ENCODE measurements at places on chromosomes 13 and 19.

DNA sequence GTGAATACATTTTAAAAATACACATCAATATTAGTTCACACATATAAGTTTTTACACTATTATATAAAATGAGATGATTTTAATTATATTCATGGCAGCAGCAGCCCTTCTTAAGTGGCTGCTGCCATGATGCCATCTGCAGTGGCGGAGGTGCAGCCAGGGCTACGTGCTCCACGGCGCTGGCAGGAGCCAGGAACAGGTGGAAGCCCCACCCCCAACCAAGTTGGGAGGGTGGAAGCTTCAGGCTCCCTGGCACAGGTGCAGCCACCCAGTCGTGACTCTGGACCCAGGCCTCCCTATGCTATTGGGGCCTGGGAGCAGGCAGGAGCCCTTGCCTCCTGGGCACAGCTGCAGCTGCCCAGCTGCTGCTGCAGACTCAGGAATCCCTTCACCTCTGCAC, 646.9 kb upstream of the PCDH9 start:
- DNase-seq = no peak

DNA sequence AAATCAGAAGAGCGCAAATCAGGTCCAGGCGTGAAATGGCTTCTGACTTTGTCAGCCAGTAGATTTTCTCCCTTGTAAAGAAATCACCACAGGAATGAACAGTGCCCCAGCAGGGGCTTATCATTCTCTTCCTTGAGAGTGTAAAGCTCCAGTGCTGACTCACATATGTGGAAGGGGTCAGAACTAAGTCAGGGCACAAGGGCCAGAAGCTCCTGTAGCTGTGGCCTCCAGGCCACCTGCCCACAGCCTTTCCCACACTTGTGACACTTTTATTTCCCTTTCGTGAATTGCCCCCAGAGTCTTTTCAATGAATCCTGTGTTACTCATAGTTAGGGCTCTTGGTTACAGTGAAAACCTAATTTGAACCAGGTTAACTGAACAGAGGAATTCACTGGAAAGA, 99.6 kb downstream of the SUCLA2 start:
- no peak for DNase-seq

DNA sequence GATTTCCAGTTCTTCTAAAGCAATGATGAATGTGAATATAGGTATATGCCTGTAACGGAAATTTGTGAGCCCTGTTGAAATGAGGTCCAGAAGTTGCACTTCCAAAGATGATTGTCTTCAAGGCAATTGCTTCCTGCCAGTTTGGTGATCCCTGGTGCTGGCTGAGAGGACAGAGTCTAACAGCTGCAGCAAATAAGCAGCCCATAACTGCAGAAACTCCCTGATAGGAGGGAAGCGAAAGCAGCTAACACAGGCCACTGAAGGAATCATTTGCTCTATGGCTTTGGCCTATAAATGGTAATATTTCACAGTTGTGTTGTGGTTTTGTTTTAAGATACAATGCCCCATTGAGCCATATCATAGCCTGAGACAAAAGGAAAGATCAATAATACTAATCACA, 451.5 kb upstream of the MIR17HG start:
- DNase-seq = no peak

GRCh38 chr19:33273881-33274662, 28.3 kb downstream of the CEBPA start:
- no peak for DNase-seq

DNA sequence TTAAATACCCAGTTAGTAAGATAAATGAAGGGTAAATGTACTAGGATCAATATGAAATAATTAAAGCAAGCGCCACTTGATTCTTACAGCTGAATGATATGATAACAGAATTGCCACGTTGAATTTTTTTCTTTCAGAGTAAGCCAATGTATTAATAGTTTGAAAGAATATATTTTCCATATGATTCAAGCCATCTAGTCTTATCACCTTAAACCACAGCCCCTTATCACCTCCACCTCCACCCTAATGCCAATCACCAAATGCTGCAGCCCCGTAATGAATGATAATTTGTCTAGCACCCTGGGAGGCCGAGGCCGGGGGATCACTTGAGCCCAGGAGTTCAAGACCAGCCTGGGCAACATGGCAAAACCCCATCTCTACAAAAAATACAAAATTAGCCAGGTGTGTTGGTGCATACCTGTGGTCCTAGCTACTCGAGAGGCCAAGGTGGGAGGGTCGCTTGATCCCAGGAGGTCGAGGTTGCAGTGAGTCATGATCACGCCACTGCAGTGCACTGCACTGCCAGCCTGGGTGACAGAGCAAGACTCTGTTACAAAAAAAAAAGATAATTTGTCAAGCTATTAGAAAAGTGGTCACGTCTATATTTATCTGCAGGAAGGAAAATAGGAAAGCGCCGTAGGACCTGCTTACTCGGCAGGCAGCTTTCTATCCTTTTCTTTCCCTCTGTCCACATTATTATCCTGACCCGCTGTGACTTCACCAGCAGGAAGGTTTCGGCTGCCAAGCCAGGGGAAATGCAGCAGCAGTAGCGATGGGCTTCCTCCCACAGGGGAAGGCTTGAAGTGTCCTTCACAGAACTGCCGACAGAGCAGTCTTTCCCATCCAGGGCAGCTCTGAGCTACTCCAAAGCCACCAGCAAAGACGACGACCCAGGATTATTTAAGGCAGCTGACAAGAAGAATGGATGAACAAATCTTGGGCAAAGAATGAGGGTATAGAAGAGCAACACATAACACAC, 19.7 kb upstream of the CLN5 start:
- no peak for DNase-seq

DNA sequence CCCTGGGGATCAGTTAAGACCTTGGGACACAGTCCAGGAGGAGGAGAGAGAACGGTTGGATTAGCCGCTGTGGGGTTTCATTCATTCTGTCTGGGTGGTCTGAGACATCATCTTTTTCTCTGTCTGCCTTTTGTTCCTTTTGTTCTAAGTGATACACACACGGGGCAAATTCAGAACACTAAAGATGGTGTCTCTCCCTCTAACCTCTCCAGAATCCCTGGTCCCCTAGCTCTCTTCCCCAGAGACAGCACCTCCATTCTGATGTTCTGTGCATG, 5.0 kb downstream of the BICRA start:
- no peak for DNase-seq

GRCh38 chr13:114115796-114116195, 16.6 kb downstream of the RASA3 start:
- DNase-seq = no peak

DNA sequence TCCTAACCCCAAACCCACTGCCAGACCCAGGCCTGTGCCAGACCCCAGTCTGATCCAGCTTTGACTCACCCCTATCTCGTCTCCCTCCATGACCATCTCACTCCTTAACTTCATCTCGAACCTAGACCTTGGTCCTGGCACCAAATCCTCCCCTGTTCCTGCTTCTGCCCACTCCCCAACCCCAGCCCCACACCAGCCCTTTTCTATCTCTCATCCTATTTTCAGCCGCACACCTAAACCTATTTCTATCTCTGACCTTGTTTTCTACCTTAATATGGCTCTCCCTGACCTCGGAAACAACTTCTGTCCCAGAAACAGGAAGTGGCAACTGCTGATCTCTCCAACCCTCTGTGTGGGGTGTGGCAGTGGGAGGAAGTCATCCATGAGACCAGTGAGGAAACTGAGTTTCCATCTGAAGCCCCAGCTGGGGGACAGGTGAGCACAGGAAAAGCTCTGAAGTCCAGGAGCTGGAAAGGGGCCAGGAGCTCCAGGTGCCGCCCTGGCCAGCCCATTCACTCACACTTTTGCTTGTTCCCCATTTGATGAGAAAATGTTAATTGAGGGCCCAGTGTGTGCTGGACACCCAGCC, 13.7 kb downstream of the PTH2 start:
- DNase-seq = no peak

- no peak for DNase-seq
Measured at GRCh38 chr13:22592515-22592914, 588.3 kb upstream of the SGCG start.

DNA sequence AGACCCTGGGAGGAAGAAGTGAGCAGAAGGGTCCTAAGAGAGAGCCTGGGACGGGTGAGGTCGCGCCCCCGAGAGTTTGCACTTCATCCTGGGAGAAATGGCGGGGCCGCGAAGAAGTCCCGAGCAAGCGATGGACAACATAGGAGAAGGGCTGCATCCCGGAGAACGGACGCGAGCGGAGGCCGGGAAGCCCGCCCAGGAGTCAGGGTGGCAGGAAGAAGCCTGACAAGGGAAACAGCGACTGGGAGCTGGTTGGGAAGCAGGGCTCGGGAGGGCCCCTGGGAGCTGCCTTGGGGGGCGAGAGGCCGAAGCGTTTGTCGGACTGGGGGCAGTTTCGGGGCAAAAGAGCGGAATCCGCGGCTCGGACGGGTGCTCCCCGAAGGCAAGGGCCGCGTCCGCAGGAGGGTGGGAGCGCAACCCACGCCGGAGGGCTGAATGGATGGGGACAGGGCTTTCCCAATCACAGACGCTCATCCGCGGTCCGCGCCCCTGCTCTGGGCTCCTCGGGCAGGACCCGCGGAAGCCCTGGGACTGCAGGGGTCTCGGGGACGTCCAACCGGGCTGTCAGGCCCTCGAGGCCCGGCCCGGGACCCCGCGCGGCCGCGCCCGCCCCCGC, 469 bp downstream of the ABHD17A start:
- no peak for DNase-seq

GRCh38 chr19:46016426-46017094, 6.3 kb downstream of the PGLYRP1 start:
- peak; percentile 84 for DNase-seq

GRCh38 chr19:54422136-54422535, 6.9 kb downstream of the TTYH1 start:
- no peak for DNase-seq

GRCh38 chr19:32171719-32172151, 173.7 kb upstream of the ZNF507 start:
- DNase-seq = no peak

GRCh38 chr19:41915021-41915775, 13.1 kb downstream of the ERFL start:
- DNase-seq = no peak

DNA sequence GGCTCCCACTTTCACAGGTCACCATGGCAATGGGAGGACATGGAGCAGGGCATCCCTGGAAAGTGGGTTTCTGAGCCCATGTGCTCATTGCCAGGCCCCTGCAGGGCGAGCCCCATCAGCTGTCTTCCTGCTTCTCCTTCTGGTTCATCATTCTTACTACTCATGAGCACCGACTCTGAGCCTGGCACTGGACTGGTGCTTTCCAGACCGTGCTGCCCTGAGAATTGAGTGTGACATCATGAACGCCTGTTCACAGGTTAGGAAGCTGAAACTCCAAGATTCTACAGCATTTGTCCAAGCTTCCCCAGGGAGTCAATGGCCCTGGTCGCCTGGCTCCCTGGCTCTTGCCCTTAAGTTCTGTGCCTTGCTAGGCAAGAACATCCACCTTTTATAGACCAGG, 210.4 kb upstream of the ZNF536 start:
- no peak for DNase-seq

GRCh38 chr19:13961826-13962698, 9.8 kb downstream of the DCAF15 start:
- DNase-seq = no peak

GRCh38 chr13:41565216-41565615, 107.9 kb downstream of the RGCC start:
- DNase-seq = no peak

DNA sequence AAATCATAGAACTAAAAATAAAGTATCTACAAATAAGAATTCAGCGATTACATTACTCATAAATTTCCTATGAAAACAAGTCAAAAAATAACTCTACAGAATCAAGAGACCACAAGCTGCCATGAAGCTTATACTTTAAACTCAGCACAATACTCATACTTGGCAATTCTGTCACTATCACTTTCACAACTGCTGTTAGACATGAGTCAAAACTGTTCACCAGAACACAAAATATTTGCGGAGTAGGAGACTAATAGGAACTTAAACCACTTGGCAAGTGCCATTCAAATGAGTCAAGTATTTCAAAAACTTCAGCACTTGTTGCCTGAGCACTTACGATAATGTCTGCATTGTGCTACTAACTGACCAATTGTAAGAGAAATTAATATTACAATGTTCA, 387.8 kb upstream of the GPC6 start:
- DNase-seq = no peak

DNA sequence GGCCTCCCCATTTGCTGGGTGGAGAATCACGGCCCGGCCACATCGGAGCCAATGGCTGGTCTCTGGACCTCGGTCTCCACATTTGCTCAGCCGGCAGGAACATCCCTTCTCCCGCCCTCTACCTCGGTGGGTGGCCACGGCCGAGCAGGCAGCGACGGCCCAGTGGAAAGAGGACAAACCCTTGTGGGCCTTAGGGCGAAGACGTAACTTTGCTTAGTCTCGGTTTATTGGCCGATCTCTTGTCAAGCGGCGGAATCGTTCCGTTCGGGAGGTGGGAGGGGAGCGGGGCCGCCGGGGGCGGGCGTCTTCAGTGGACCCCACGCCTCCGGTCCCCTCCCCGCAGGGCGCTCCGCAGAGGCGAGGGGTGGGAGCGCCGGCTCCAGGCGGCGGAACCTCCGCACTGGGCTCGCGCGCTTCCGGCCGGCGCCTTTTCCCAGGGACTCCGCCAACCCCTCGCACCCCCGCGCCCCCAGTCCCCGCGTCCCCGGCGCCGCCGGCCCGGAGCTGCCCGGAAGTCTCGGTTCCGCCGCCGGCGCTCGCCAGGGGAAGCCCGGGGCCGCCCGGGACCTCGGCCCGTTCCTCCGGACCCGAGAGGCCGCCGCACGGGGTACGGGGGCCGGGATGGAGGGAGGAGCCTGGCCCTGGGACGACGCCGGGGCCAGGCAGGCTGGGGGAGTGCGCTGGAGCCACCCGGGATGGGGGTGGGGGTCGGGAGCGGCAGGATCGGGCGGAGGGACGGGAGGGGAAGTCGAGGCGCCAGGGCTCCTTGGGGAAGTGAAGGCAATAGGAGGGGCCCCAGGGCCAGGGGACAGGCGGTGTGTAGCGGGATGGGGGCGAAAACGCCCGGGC, at the start of gene ZNF580:
TSS of gene ZNF580 (plus strand) at position 426 of the 849 bp plus-strand sequence. CDS start 1,507 bp downstream, outside the sequence.
- DNase-seq = peak; percentile 88

DNA sequence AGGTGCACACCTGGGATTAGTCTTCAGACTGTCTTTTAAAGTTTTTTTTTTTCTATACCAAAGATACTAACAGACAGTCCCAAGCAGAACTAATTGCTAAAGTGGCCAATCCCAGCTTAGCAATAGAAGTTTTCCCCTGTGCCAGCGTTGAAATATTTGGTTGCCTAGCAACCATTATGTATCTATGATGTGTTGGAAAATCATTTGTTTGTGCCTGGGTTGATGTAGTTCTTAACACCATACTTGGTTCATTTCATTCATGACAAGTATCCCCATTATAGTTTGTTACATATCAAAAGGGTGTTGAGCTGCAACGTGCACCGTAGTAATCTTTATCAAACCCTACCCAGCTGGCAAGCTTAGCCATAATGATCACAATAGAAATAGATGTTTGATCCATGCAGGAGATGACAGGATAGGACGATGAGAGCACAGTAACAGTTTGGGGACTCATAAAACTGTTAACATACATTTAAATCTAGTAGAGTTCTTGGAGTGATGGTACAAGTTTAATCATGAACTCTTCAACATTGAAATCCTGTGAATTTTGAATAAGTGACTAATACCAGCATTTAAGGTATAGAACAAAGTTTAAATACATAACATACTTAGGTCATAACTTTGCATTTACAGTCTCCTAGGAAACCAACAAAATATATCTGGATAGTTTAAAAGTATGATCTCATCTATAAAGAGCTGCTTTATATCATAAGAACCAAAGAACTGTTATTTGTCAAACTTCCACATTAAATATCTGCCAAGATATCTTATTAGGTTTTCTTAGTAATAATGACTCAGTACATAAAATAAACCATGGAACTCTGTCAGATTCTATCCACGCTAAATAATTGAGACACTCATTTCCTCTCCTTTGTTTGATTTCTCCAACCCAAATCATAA, 73.4 kb downstream of the MBNL2 start:
- peak; percentile 63 for DNase-seq

GRCh38 chr13:29847501-29847983, 2.9 kb downstream of the UBL3 start:
- DNase-seq = no peak
